ENCODE measurements at places on chromosomes 4 and X.

- DNase-seq: peak; percentile 70
Measured at GRCh38 chr4:181301735-181302710, 941.2 kb upstream of the TENM3 start.

DNA sequence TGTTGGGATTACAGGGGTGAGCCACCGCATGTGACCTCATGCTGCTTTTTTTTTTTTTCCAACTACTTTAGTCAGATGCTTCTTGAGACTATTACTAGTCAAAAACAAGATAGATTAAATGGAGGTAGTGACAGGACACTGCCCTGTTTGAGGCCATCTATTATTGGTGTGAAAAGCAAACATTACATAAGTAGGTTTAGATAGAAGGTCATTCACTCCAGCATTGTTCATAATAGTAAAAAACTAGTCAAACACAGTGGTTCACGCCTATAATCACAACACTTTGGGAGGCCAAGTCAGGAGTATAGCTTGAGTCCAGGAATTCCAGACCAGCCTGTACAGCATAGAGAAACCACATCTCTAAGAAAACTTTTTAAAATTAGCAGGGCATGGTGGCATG lies 16.3 kb downstream of the XIAP start:
- DNase-seq: no peak

- DNase-seq: no peak
Measured at GRCh38 chr4:58093352-58093751, 983.2 kb upstream of the IGFBP7 start.

GRCh38 chrX:97692575-97692974 lies 808.9 kb downstream of the RPA4 start:
- no peak for DNase-seq

DNA sequence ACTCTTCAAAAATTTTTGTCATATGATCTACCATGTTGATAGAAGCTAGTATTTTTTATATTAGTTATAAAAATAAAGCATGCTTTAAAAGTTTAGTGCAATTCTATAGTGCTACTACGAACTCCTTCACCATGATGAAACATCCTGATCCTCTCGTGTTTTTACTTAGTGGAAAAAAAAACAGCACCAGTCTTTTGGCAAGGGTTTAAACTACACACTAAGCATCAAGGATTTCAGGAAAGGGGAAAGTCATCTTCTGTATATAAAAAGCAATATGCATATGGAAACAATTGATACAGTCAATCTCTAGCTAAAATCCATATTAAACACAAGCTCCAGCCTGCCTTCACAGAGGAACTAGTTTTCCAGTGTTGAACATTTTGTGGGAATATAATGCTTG lies 18.7 kb downstream of the CHM start:
- no peak for DNase-seq

DNA sequence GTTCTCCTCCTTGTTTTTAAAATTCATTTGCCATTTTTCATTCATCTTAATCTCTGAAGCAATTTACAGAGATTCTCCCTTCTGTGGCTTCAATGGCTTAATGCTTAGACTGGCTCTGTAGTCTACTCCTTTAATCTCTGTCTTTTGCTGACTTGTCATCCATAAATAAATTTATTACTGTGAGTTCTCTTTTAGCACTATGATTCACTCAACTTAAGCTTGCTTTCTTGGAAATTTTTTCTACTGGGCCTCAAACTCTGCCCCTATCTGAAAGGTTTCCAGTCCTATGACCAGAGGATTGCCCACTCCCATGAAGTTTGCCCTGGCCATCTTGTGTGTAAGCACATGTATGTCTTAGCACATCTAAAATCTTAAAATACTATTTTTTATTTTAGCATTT lies 251.1 kb downstream of the DCLK2 start:
- DNase-seq: no peak

DNA sequence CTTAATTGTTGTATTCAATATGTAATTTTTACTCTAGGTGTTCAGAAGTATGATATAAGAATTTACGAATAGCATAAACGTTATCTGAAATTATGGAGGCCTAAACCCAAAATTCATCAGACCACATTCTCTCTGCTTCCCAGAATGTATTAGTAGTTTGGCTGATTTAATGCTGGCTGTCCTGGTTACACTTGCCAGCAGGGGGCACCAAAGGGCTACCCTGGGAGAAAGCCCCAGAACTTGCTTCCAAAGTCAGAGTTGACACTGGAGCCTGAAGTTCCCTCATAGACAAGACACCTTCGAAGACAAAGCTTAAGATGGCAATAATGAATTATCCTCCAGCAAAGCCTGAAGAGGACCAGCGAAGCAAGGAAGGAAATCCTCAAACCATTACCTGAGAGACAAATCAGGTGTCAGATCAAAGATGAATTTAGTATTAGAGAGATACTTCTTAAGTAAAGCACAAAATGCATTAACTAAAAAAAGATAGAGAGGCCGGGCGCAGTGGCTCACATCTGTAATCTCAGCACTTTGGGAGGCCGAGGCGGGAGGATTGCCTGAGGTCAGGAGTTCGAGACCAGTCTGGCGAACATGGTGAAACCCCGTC lies 11.3 kb upstream of the ANOS1 start:
- peak; percentile 57 for DNase-seq

- DNase-seq: no peak
Measured at GRCh38 chr4:24655326-24655725, 71.0 kb upstream of the DHX15 start.

- no peak for DNase-seq
Measured at GRCh38 chrX:150361777-150362351, 1.3 kb upstream of the MAMLD1 start.

DNA sequence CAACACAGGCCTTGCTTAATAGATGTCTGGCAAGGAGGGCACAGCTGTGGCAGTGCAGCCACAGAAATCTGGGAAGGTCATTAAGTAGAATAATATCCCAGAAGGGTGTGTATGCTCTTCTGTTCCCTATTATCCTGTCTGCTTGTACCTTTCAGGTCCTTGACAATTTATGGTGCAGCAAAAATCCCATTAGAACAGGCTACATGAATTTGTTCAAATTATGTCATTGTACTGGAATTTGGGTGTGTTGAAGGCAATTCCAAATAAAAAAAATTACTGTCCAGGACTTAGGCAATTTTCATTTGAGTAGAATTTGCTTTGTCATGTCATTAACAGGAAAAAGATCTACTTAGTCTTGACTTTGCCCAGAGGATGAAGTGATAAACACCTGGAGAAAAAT lies 192.1 kb downstream of the IDS start:
- no peak for DNase-seq

DNA sequence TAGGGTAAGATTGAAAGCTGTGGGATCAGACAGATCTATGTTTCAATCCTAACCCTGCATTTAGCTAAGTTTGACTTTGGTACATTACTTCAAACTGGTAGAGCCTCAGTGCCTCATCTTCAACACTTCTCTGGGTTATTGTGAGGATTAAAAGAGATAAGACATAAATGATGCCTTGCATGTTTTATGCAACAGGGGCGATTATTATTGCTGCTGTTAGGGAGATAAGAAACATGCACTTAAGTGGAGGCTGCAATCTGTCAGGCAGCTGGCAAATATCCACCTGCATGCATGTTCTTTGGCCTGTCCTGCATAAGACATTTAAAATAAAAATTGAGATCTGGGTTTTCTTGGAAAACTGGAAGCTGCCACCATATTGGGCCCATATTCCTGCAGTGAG lies 24.6 kb downstream of the UNC5C start:
- no peak for DNase-seq

GRCh38 chr4:159174645-159175084 lies 71.8 kb downstream of the RAPGEF2 start:
- DNase-seq: no peak

DNA sequence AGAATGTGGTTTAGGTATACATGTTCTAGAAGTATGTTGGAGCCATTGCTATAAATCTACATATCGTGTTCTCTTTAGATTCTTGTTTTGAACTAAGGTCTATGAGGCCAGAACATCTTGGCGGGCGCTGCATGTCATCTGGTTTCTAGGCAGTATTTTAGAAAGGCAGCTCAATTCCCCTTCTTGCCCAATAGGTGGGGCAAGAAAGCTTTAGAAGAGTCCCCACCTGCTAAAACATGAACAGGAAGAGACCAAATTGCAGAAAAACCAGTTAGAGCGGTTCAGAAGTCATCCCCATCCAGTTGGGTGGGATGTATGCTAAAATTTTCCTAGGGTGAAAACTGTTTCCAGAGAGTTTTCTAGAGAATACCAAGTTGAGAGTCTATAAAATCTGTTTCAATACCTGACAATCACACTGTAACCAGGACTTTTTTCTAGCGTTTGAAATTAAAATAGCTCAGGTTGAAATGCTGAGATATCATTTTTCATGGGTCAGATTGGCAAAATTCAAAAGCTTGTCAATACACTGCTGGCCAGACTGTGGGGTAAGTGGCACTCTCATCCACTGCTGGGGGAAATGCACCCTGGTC lies 17.5 kb upstream of the SH3KBP1 start:
- peak; percentile 77 for DNase-seq

DNA sequence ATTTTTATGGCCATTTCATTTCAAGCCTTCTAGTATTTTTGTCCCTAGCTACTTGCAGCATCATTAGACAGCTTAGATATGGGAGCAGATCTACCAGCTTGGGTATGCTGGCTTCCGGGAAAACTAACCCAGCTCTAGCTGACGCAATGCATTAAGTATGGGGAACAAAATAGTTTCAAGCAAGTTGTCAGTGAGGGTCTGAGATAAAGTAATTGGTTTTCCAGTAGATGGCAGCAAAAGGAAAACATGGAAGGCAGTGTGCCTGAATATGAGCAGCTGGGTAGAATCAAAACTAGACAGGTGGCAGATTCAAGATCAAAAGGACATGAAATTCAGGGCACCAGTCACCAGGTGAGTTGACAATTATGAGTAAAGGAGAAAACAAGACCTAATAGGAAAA lies 340.9 kb upstream of the CTSO start:
- peak; percentile 56 for DNase-seq

DNA sequence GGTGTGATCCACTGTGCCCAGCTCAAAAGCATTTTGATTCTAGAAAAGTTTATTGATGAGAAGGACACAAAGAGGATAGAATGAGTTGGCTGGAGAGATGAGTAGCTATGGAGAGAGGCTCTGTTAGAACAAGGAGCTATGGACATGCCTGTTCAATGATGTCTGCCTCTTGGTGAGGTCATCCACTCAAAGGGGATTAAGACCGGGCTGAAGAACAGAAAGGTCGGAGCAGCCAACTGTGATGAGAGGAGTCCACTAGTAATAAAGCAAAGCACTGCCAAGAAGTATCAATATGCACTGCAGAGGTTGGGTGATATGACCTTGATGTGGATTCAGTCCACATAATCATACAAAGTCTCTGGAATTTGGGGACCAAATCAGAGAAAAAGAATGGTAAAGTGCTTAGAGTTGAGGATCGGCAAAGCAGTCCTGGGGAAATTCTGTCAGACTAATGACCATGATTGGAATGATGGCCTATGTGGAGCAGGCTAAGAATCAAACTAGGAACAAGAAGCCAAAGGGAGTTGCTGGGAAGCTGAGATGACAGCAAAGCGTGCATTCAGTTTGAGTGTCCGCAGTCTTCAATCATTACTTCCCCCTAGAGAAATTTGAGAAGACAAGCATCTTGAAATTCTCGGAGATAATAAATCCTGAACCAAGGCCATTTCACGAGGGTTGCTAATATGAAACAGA lies 55.7 kb upstream of the MMAA start:
- DNase-seq: no peak

GRCh38 chrX:49041744-49042580 lies 1.2 kb downstream of the TFE3 start:
- DNase-seq: peak; percentile 24

- DNase-seq: no peak
Measured at GRCh38 chr4:37679301-37679700, 6.9 kb downstream of the RELL1 start.

DNA sequence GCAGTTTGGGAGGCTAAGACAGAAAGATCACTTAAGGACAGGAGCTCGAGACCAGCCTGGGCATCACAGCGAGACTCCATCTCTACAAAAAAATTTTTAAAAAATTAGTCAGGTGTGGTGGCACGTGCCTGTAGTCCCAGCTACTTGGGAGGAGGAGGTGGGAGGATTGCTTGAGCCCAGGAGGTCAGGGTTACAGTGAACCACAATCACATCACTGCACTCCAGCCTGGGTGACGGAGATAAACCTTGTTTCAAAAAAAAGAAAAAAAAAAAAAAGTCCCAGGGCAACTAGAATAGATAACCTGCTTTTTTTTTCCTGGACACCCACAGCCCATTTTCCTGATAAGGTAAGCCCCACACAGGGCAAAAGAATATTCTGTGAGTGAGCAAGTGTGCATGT lies 96.3 kb downstream of the C4orf51 start:
- peak; percentile 68 for DNase-seq

DNA sequence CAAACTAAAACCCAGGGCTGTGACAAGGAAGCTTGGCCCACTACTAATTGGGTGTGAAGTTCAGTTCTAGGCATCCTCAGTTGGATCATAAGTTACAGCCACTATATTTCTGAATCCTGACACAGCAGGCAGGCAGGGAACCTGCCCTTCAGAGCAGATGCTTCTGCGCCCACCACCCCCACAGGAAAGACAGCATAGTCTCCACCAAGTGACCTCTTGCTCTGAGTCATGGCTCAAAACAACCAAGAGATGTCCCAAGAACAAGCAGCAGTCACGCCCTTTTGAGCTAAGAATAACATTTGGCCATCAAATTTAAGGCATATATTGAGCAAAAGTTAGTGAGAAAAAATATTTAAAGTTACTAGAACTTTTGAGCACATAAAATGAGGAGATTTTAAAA lies 170.7 kb upstream of the SMARCAD1 start:
- no peak for DNase-seq

- no peak for DNase-seq
Measured at GRCh38 chr4:138918169-138918869, 97.3 kb upstream of the NOCT start.

GRCh38 chr4:95921470-95921869 lies 81.6 kb downstream of the PDHA2 start:
- no peak for DNase-seq

GRCh38 chrX:1417921-1418771 lies 26.2 kb upstream of the SLC25A6 start:
- DNase-seq: no peak

- DNase-seq: no peak
Measured at GRCh38 chr4:164617426-164617825, 136.5 kb upstream of the SMIM31 start.

DNA sequence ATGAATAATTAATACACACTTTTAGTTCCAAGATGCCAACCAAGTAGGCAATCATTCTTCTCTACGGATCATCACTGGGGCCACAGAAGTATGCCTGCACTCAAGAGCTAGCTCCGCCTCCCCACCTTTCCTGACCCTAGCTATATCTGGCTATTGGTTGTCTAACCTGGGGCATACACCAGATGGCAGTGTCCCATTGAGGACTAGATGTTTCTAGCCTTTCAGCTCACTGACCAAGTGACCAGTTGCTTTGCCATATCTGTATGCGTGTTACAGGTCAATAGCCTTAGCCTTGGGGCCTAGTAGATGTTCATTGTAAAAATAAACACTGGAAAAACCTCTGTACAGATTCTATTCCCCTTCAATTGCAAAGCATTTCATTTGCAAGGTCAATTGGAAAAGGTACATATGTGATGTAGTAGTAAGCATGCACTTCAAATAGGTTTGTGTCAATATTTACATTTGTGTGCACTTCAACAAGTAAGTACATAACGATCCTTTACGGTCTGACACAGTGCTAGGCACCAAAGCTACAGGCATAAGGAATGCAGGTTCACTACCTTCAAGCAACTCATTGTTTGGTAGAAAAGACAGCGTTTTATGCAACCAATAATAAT lies 521.7 kb downstream of the PPARGC1A start:
- peak; percentile 5 for DNase-seq

GRCh38 chr4:120225527-120225926 lies 158.9 kb upstream of the MAD2L1 start:
- DNase-seq: no peak

GRCh38 chrX:53362449-53362848 lies 60.0 kb downstream of the SMC1A start:
- DNase-seq: peak; percentile 34

- DNase-seq: no peak
Measured at GRCh38 chrX:39159921-39160507, 358.8 kb downstream of the MID1IP1 start.

Data from hematopoietic multipotent progenitor cell treated with erythropoietin and hydrocortisone succinate and interleukin-3 and kit ligand, for 6 days (in vitro differentiated cells).